ENCODE measurements at places on chromosomes 6 and 20. TPM values are rescaled to one million over a fixed set of nuclear protein-coding genes. Genes with fewer than 3 reads are reported as not detected.

DNA sequence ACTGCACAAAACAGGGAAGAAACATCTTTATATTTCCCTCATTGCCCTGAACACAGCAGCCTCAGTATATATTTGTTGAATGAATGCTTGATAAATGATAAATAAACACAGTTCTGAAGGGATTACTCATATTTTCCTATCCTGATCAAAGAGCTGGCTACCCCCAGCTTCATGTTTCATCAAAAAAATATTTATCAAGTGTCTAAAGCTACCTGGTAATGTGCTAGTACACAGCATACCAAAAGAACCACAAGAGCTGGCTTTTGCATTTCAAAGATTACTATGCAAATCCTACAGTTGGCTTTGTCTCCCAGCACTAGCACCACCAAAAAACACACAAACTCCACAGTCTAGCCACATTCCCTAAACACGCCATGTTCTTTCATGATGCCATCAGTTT is 130.0 kb downstream of the BTBD9 start:
- no peak for DNase-seq

GPX5 gene
- total RNA-seq = not detected

CFB gene
- 34.2 TPM for total RNA-seq

DNA sequence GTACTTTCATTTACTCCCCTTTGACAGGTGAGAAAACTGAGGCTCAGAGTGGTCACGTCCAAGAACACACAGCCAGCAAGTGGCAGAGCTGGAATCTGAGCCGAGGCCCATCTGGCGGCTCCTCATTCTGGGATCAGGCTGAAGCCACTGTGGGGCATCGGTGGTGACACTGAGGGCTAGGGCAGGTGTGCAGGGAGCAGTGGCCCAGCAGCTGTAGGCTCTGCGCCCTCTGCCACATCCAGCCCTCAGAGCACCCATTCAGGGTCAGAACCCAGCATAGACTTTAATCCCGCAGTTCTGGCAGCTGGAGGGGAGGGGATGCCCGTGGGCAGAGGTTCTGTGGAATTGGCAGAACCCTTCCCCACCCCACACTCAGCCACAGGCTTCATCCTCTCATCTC is 210.3 kb downstream of the PREX1 start:
- peak; percentile 31 for DNase-seq

- DNase-seq = no peak
Observed at GRCh38 chr20:39607141-39607540, 645.0 kb downstream of the DHX35 start.

DNA sequence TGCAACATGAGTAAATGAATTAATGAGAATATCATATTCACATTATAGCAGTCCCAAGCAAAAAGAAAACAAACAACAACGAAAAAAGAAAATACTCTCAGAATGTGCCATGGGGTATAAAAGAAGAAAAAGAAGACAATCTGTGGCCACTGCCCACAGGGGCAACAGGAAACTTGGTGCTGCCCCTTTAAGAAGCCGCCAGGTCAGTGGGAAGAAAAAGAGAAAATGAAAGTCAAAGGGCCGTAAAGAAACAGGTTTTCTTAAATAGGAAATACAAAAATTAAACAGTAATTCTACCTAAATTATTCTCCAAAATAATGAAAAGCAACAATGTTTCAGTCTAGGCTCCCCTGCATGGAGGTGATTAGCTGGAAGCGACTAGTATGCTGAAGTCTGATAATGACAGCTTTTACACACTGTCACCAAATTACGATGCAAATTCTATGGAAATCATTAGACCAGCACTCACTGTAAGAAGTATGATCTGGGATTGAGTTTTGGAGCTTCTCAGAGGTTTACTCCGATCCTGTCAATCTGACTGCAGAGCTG is 23.6 kb downstream of the GMDS start:
- no peak for DNase-seq

STXBP5 gene
- total RNA-seq = 12.1 TPM

DNA sequence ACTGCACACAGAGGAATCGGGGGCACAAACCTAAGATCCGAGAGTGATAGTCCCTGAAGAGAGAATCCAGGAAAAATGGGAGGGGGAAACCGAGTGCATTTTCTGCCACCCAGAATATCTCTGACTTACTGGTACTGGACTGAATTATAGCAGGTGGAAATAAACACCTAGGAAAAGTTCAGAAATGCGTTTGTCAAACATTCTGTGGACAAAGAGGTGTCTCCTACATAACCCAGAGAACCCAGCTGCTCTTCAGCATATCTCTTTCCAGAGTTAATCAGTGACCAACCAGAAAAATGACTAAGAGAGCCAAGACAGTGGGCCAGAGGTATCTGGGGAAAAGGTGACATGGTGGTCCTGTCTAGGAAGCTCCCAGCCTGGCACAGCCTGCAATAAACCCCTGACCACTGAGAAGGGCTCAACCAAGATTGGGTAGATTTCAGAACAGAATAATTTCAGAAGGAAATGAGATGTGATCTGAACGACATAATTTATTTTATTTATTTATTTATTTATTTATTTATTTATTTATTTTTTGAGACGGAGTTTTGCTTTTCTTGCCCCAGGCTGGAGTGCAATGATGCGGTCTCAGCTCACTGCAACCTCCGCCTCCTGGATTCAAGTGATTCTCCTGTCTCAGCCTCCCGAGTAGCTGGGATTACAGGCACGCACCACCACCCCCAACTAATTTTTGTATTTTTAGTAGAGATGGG is 6.0 kb upstream of the VNN1 start:
- no peak for DNase-seq

- no peak for DNase-seq
Observed at GRCh38 chr20:48759631-48760245, 68.1 kb downstream of the PREX1 start.

GRCh38 chr6:53322188-53323029 is 26.3 kb downstream of the ELOVL5 start:
- no peak for DNase-seq

PIGT gene
- total RNA-seq = 120 TPM

GRCh38 chr6:6701864-6702263 is 113.3 kb downstream of the LY86 start:
- DNase-seq = no peak

TBC1D32 gene
- 4.3 TPM for total RNA-seq

ECHDC1 gene
- 39.0 TPM for total RNA-seq

BEND3 gene
- total RNA-seq = 0.94 TPM

DNA sequence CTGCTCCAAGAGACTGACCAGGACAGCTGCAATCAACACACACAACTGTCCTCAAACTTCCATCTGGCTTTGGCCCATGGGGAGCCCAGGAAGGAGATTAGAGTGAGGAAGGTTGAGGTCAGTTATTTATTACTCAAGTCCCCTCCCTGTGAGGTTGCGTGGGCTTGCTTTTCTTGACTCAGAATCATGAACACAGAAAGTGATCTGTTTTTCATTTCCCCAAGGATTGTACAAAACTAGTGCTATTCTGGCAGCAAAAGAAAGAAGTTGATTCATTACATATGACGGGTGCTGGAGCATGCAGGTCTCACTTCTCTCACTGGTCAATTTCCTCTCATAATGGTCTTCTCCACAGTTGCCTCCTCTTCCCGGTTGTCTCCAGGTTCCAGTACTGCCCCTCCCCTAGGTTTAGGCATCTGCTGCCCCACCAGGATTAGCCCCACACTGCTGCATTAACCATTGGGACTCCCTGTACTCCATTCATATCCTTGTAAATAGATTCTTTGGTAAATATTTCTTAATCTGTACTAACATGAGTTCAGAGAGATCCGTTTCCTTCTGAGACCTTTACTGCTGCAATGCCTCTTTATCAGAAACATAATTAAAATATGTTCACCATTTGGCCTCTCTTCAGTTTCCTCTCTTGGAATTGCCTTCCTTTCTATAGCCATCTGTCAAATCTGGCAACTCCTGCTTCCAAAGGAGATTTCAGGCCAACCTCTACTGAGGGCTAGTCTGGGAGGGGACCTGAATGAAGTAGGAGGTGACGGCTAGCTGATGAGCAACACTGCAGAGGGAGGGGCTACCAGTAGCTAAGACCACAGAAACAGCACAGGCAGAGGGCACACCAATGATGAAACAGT is 888.8 kb downstream of the QKI start:
- DNase-seq = peak; percentile 70

GRCh38 chr6:52524918-52525317 is 51.9 kb downstream of the TRAM2 start:
- DNase-seq = no peak

ELOVL4 gene
- 0.84 TPM for total RNA-seq

DNA sequence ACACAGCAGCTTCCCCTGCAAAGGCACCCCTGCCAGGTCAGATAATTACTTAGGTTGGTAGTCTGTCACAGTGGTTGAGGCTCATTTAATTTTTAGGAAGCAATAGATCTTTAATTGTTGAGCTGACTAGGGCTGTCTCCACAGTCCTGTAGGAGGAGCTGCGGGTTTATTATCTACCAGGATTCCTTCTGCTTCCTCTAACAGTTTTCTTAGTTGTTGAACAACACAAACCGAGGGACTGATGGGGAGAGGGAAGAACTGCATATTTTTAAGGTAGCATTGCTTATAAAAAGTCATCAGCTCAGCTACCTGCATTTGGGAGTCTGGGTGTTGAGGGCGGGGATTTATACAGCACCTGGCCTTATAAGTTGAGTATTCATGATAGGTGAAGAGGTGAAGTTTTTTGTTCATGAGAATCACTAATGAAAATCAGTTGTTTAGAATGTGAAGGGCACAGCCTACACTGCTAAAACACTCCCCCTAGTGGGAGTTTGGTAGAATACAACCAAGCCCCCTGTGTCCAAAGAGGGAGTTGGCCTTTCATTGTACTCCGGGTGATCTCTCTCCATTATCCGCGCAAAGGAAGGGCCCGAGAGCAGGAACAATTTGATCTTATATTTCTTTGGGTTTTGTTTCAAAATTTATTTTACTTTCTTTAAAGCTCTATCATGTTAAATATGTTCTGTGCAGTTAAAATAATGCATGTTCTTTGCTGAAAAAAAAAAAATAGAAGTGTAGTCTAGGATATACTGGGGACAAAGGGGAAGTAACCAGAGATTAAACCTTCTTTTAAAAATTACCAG is 69.6 kb downstream of the SSR1 start:
- DNase-seq = no peak

DNA sequence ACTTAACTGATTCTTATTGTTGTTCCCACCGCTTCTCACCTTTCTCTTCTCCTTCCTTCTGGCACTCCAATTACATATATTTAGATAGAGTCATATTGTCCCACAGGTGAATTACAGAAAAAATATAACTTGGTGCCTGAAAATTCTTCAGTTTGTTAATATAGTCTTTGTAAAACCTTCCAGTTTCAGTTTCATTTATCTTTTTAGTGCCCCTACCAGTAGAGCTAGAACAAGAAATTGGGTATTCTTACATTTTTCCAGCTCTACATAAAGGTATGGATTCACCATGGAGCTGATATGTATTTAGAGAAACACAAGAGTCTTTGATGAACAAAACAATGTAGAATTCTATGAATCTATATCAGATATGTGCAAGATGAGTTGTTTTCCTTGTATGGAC is 10.7 kb downstream of the MANEA start:
- no peak for DNase-seq

GRCh38 chr20:34388000-34388399 is 24.9 kb downstream of the ITCH start:
- DNase-seq = no peak

GPR31 gene
- total RNA-seq = not detected

- DNase-seq = no peak
Observed at GRCh38 chr20:2748551-2749342, 51.7 kb downstream of the CPXM1 start.

PI3 gene
- total RNA-seq = not detected

- no peak for DNase-seq
Observed at GRCh38 chr6:81791756-81792155, 39.3 kb upstream of the TENT5A start.

HSPA12B gene
- total RNA-seq = 13.0 TPM

DNA sequence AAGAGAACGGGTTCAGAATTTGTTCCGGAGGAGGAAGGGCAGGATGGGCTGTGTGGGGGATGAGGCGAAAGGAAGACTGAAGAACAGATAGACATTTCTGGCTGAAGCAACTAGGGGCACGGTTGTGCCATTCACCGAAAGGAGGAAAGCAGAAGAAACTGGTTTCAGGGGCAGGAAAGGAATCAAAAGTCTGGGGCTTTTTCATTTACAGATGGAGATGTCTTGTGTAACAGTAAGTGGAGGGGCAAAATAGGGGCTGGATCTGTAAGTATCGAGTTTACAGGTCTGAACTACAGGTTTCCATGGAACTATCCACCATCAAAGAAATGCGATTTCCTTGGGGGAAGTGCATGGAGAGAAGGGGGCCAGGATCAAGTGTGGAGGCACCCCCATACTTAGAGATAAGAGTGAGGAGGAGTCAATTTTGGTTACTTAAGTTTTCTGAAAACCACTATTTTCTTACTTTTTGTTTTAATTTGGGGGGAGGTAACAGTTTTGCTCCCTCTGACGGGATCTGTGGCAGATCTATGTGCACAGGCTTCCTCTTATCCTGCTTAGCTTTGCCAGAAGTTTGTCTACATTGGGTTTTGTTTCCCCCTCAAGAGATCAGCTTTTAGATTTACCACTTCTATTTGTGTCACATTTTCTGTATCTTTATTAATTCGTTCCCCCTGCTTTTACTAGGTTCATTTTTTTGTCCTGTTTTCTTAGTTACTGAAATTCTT is 120.1 kb downstream of the SLC23A2 start:
- no peak for DNase-seq

DNA sequence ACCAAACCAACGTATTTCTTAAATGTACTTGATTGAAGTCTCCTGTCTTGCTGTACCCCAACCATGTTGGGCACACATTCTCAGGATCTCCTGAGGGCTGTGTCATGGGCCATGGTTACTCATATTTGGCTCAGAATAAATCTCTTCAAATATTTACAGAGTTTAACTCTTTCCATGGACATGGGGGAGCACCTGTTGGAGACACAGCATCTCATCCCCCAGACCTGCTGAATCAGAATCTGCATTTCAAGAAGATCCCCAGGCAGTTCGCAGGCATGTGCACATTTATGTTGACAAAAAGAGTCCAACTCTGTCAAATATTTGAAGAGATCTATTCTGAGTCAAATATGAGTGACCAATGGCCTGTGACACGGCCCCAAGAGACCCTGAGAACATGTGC is 24.5 kb downstream of the PIGT start:
- no peak for DNase-seq

DNA sequence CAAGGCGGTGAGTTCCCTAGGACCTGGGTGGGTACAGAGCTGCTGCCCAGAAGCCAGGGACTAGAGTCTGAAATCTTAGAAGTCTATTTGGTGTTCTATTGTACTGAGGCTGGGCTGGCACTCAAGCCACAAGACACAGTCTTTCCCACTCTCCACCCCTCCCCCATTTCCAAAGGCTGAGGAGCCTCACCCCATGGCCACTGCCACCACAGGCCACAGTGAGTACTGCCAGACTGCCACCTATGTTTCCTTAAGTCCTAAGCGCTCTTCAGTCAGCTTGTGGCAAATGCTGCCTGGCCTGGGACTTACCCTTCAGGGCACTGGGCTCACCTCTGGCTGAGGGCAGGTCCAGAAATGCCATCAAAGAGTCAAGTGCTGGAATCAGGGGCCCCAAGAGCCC is 469.3 kb downstream of the HAO1 start:
- DNase-seq = no peak
